Urothelium cell line (cell line): ENCODE measurements at places on chromosomes 5 and 9.

DNA sequence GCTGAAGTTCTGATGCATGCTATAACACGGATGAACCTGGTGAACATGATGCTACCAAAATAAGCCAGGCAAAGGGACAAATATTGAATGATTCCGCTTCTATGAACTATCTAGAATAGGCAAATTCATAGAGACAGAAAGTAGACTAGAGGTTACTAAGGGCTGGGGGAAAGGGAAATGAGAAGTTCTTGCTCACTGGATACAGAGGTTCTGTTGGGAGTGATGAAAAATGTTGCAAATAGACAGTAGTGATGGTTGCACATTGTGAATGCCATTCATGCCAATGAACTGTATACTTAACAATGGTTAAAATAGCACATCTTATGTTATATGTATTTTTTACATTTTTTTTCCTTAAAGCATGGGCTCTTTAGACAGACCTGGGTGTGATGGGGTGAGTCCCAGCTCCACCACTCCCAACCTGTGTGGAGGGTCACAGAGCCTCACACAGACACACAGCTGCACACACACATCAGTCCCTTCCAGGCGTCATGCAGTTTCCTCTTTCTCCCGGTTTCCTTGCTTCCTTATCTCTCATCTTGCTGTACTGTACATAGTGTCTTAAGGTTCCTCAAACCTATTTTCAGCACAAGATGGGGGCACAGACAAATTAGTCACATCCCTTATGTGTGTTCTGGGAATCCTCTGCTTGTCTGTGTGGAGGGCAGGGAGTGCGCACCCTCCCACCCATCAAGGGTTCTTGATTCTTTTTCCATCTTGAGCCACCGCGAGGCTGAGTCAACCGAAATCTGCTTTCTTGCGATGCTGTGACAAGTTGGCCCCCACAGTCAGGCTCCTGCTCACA is 192.9 kb downstream of the CRB2 start:
- no peak for DNase-seq

DNA sequence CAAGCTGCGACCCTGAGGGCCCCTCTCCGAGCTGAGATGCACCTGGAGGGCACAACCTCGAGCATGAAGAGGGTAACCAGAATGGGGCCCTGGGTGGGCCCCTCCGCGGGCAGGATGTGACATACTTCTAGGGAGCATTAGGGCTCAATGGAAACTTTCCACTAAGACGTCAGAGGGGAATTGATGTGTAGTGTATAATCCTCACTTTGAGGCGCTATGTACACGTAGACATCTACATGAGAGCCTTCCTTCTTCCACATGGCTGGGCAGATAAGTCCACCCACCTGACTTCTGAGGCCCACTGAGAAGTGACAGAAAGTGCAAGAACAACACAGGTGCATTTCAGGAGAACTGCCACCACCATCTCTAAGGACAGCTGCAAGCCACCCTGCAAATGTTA is 61.0 kb downstream of the DAP start:
- DNase-seq = no peak

GRCh38 chr5:115097236-115097635 is 72.5 kb downstream of the TRIM36 start:
- peak; percentile 43 for DNase-seq

GRCh38 chr5:25295067-25295466 is 650.3 kb upstream of the CDH10 start:
- DNase-seq = no peak

DNA sequence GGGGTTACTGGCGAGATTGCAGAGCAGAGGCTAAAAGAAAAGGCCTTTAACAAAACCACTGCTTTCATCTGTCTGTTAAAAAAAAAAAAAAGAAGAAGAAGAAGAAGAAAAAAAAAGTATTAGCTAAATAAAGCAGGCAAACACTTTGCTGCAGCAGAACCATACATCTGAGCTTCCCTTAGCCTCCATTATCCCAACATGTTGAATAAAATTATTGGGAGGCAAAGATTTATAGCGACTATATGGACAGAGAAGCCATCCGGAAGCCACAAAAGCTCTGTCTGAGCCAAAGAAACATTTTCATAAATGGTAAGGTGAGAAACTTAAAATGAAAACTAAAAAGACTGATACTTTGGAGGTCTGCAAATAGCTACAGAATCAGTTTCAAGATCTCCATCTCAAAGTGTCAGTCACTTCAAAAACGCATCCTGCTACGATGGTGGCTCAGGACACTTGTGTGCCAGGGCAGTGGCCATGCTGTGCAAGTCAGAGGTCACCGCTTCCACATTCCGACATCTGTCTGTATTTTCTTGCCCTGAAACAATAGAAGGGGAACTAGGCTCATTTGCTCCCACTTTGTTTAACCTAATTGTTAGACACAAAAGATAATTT is 9.6 kb downstream of the EFNA5 start:
- no peak for DNase-seq

DNA sequence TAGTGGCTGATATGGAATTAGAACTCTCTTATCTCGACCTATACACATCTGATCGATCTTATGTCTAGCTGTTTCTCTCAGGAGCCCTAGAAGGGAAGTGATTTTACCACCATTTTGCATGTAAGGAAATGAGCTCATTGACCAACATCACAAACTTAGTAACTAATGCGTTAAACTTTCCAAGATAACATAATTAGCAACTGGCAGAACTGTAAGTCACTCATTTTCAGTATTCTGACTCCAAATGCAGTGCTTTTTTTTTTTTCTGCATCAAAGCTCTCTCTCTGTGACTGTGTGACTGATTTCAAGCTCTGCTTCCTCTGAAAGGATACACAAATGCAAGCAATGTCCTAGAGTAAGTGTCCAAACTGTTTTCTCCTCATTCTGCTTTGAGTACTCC is 68.1 kb upstream of the FBXL7 start:
- DNase-seq = no peak

DNA sequence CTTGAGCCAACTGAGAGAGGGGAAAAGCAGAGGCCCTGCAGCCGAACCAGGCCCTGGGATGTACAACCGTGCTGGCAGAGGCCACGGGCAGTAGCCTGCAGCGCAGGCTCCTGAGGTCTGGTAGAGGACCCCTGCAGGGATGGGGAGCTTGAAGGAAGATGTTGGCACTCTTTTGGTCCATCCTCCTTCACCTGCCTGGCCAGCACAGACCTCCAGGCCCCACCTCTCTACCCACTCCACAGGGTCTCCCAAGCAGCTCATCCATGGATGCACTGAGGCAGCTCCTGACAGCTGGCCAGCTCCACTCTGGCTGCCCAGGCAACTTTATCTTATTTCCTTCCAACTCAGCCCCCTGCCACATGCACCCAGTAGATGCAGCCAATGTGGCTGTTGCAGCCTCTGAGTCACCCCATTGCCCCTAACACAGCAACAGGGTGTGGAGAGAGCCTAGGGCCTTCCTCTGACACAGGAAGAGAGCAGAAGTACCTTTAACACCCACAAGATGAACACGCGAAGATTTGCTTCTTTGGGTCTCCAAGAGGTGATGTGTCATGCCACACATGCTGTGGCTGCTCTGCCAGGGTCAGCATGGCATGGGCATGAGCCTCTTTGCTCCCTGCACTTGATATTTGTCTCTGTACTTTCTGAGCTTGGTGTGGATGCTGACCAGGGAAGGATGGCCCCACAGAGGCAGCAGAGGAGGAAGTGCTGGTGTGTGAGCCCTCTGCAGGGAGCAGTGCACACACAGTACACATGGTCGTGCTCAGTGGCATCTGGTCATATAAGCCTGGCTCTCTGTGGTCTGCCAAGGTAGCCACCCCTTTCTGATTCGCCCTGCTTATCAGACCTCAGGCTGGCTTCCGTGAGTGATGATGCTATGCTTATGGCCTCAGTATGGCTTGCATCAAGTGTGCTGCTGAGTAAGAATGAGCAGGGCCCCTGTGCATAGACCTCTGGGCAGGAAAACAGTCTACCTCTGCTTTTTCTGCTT is 117.2 kb downstream of the NRG2 start:
- no peak for DNase-seq

GRCh38 chr9:104810421-104811339 is 46.8 kb downstream of the NIPSNAP3B start:
- peak; percentile 69 for DNase-seq

- no peak for DNase-seq
Observed at GRCh38 chr9:98260635-98261034, 5.2 kb upstream of the TBC1D2 start.

GRCh38 chr5:63820577-63820976 is 141.7 kb downstream of the HTR1A start:
- DNase-seq = no peak

- DNase-seq = no peak
Observed at GRCh38 chr5:180154821-180155364, 54.1 kb downstream of the RASGEF1C start.

- no peak for DNase-seq
Observed at GRCh38 chr5:10564838-10565784, 1.2 kb downstream of the ANKRD33B start.

DNA sequence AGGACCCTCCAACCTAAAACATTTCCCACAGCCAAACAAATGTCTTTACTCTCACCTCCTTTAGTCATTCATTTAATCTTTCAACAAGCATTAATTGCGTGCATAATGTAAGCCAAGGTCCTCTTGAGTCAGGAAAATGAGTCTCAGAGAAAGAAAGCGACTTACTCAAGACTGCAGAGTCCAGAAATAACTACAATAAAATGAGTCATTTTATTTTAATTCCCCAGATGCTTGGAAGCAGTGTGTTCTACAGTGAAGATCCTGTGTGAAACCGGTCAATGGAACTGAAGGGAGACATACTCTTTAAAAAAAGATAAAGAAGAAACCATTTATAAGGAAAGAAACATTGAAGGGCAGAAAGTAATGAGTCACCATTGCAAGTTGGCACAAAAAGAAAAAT is 513.7 kb downstream of the CDK5RAP2 start:
- DNase-seq = peak; percentile 10

- no peak for DNase-seq
Observed at GRCh38 chr5:4911646-4912403, 228.3 kb upstream of the ADAMTS16 start.

DNA sequence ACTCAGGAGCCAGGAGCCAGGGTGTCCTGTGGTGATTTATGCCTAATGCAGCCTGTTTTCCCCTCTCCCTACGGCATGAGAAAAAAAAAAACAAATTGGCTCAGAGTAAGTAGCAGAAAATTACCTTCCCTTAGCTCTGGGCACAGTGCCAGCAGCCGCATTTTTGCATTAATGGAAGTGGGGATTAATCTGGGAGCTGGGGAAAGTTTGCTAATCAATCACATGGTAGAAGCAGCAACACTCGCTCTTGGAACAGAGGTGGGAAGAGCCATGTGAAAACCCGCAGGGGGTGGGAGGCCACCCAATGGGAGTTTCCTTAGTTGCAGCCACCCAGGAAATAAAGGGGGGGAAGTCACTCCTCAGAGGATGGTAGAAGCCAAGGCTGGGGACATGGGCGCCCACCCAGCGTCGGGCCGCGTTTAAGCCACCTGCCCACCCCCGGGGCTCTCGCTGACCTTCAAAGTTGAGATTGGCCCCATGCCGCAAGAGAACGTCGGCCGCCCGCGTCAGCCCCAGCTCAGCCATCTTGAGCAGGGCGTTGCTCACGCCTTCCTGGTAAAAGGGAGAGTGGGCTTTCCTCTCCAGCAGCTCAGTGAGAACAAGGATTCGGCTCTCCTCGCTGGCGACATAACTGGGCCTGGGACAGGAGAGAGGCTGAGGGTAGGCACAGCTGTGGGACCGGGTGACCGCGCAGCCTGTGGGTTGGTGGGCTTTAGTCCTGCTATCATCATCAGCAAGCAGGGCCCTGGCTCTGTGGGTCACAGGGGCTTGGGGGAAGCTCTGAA is 1.7 kb downstream of the ASB6 start:
- DNase-seq = no peak

DNA sequence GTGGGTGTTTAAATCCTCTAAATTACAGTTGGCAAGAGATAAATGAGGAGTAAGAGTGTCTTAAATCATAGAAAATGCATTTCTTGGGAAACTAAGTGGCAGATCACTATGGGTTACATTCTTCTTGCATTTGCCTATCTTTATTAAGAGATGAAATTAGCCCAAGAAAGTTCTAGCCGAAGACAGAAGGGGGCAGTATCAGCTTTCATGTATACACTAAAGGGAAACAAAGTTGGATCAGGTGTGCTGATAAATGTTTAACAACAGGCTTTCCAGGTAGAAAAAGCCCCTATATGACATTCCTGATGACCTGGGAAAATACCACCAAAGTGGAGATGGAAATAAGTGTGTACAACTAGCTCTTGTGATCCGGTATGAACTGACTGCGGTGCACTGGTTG is 81.9 kb upstream of the TLR4 start:
- DNase-seq = no peak

- peak; percentile 25 for DNase-seq
Observed at GRCh38 chr9:36486329-36486932, 86.3 kb upstream of the MELK start.

DNA sequence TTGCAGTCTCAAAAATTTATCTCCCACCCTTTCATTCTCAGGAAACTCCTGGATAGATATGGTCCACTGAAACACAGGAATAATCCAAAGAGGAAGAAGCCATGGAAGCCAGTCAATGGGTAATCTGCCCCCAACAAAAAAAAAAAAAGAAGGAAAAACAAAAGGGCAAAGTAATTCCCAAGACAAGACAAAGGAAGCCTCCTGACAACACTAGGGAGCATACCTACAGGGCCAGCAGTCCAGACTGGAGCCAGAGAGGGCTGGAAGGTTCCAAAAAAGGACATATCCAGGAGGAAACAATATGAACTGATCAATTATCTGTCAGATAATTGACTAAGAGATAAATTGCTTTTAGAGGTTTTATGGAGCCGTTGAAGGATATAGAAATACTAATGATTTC is 12.9 kb downstream of the FNIP1 start:
- DNase-seq = no peak

DNA sequence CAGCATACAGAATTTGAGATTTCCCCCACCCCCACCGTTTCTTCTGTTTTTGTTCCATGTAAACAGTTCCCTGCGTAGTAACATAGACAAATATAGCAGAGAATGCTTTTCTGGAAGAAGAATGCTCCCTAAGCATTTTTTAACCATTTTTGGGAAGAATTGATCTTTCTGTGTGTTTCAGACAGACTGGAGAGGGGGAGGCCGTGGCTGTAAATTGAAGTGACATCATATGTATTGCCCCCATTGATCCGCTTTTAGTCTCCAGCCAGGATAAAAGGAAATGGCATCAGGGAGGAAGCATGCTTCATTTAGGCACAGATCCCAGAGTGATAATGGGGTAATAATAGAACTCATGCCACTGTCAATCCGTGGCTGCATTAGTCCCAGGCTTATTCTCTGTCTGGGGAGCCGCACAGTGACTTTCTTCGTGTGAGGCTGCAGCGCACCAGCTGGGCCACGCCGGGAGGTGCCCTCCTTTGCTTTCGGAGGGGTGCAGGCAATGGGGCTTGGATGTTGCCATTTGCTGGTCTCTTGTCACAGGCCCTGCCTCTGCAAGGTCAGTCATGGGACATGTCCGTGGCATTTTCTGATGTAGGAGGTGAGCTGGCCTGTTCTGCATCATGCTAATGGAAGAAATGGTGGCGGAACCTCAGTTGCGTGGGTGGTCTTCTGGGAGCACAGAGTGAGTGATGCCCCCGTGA is 261.5 kb downstream of the FANCC start:
- DNase-seq = no peak

DNA sequence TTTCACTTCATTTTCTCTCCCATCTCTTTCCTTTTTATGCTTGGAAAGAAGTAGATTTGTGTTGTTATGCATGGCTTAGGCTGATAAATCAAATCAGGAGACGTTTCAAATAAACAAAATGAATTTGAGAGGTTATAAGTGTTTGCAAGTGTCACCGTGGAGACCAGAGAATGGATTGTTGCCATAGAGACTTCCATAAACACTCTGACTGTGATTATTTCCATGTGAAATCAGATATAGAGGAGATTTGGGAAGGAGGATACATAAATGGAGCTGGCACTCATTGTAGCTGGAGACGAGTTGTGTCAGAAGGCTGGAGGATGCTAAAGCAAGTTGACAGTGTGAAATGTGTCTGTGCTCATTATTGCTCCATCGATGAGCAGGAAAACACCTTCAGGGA is 84.2 kb upstream of the PCSK1 start:
- DNase-seq = no peak
